ENCODE measurements at places on chromosomes 1 and 21.

GRCh38 chr1:56995414-56996100 lies 29.7 kb upstream of the C8B start:
- no peak overlapping the region for H3K4me3 ChIP-seq
- H3K36me3 ChIP-seq, result no peaks in the 10 kb centered on the region
- peaks cover 3% of the 10 kb centered on the region for H3K27me3 ChIP-seq
- no peak overlapping the region for H3K27ac ChIP-seq

DNA sequence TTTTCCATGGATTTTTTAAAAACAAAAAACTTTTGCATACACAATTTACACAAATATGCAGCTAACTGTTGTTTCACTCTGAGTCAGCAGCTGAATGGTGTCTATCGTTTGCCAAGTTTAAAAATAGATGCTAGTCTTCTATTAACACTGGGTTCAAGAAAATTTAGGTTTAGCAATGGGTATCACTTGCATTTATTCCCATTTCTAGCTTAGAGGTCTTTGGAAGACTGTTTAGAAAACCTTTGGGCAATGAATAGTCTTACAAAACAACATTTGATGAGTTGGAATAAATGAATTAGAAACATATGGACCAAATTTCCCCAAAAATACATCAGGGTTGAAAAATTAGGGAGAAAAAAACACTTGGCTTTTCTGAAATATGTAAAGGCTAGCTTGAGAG lies 165.8 kb downstream of the LYPLAL1 start:
- no peak overlapping the region for H3K4me3 ChIP-seq
- no peak overlapping the region for H3K27ac ChIP-seq
- H3K36me3 ChIP-seq, result no peaks in the 10 kb centered on the region
- DNase-seq, result no peak

DNA sequence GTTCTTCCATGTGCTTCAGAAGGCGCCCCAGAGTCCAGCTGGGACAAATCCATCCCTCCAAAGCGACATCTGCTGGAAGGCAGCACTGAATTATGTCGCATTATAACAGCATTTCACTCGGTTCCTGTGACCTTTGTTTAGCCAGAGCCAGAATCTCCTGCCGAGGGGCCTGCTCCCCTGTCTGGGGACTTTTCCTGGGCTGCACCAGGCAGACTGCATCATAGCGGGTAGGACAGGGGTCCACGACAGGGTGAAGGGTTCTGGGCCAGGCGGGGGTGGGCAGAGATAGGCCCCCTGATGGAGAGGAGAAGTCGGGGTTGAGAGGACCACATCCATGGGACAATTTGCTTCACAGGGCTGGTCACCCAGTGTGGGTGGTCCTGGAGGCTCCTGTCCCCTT lies 276.9 kb downstream of the MATN1 start:
- peaks cover 32% of the 10 kb centered on the region for H3K27me3 ChIP-seq
- H3K36me3 ChIP-seq, result no peaks in the 10 kb centered on the region
- no peak overlapping the region for H3K27ac ChIP-seq
- H3K4me1 ChIP-seq, result no peaks in the 10 kb centered on the region
- H3K4me3 ChIP-seq, result no peak overlapping the region

DNA sequence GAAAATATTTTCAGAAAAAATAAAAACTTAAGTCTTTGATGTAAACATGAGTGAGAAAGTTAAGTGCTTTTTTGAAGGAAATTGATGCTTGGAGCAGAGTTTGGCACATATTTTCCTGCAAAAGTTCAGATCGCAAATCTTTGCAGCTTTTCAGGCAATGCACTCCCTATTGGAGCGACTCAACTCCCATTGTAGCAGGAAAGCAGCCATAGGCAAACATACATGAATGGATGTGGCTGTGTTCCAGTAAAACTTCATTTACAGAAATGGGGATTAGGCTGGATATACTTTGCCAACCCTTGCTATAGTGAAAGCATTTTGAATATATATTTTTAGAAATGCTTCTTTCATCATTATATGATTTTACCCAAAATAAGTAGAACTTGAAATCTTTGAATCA lies 8.1 kb downstream of the AGL start:
- H3K27me3 ChIP-seq, result no peaks in the 10 kb centered on the region
- DNase-seq, result no peak
- peaks cover under 1% of the 10 kb centered on the region for H3K4me1 ChIP-seq
- no peak overlapping the region for H3K4me3 ChIP-seq

DNA sequence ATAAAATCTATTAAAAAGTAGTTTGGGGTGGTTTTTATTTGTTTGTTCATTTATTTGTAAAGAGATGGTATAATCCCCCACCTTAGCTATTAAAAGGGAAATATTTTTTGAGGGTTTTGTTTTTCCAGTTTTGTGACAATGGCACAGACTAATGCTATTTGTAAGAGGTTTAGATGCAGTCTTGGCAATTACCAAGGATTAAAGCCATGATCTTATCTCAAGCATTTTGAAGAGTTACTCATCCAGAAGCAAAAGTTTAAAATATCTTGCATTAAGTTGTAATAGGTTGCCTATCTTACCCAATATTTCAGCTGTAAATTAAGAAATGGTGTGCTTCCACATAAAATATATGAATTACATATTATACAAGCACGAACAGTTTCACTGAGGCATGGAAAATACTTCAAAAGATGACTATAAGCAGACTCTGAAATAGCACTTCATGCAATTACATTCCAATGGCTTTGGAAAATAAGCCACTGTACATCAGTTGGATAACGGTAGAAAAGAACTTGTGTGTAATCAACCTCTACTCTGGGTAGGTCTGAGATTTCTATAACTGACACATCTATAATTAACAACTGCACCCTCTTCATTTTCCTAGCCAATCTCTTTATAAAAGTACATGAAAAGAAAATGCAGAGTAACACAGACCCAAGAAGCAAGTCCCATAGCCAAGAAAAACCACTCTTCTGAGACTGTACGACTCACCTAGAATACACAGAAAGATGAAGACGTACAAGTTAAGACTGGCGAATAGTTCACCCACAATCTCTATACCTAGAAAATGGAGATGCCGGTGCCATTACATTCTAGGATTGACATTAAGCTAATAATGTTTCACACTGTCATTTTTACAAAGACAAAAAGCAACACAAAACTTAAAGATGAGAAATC lies 95.2 kb downstream of the PTPN14 start:
- no peaks in the 10 kb centered on the region for H3K27me3 ChIP-seq
- H3K36me3 ChIP-seq, result peaks cover 2% of the 10 kb centered on the region
- DNase-seq, result no peak
- no peak overlapping the region for H3K4me3 ChIP-seq
